Retinal pigment epithelial cell (primary cell): ENCODE measurements at places on chromosomes 3 and 15.
A peak's percentile ranks its signal among the peaks of the same experiment; 100 is the strongest.

DNA sequence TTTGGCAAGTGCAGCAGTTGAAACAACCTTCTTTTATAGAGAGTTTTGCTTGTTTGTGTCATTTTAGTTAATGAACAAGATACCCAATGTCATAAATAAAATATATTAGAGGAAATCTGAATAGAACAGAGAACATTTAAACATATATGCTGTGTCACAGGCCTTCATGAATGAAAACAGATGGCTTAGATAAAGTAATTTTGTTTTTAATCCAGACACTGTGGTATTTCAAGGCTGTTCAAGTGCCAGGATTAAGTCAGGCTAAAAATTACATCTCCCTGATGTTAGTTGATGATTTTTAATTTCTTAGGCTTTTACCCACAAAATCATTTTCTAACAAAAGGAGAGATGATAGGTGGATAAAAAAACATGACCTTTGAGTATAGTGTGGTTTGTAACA, 4.9 kb upstream of the ACKR4 start:
- DNase-seq = no peak

DNA sequence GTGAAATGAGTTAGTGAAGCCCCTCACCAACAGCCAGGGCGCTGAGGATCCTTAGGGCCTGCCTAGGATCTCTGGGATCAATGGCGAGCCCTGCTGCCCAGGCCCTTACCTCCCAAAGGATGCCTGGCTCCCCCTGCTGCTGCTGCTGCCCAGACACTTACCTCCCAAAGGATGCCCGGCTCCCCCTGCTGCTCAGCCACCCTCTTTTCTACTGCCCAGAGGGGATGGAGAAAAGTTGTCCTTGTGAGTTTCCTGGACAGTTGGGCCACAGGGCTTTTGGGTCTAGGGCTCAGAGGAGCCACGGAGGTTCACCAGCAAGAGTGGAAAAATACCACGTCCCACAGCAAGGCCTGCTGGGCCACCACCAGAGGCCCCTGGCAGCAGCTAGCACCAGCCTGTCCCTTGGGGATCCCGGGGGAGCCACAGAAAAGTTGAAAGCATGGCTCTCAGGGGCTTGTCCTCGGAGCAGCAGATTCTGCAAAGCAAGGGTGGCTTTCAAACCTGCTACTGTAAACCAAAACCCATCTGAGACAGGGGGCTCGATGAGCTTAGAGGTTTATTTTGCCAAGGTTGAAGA, 59.4 kb downstream of the SLC6A6 start:
- no peak for DNase-seq

- DNase-seq = peak; percentile 70
These were observed 2.2 kb upstream of the THRB start for GRCh38 chr3:24496529-24497482.

DNA sequence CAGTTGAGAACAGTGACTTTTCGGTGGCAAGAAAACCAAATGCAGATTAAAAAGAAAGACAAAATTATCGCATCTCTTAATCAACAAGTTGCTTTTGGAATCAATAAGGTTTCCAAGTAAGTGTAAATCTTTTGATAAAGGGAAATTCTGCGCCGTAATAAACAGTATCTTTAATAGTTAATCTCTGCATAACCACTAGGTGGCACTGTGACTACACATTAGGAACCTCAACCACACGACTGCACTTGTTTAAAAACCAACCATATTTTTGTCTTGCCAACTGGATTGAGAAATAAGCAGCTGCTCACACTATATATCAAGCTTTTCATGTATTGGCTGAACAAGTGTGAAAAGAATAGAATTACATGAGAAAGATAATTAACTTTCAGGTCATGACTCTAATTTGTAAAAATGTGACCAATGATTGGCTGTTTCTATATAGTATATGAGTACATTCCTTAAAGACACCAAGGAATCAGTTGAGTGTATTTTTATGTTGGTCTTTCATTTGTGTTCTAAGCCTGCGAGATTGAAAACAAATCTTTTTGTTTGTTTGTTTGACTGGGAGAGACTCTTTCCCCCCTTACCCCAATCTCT, 72.7 kb downstream of the DZIP3 start:
- DNase-seq = peak; percentile 33

- DNase-seq = no peak
These were observed 178.8 kb downstream of the TNIK start for GRCh38 chr3:171281256-171281992.

- DNase-seq = no peak
These were observed 7.1 kb upstream of the HCN4 start for GRCh38 chr15:73375755-73376305.

DNA sequence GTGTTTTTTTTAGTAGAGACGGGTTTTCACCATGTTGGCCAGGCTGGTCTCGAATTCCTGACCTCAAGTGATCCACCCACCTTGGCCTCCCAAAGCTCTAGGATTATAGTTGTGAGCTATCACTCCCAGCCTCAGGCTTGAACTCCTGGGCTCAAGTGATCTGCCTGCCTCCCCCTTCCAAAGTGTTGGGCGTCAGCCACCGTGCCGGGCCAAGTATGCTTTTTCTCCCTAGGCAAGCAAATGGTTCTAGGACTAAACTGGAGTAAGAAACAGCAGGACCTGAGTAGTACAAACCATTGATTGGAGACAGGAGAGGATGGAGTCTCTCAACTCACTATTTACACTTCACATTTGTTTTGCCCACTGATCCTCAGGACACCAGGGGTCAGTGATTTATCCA, 4.6 kb upstream of the PTPN9 start:
- no peak for DNase-seq

DNA sequence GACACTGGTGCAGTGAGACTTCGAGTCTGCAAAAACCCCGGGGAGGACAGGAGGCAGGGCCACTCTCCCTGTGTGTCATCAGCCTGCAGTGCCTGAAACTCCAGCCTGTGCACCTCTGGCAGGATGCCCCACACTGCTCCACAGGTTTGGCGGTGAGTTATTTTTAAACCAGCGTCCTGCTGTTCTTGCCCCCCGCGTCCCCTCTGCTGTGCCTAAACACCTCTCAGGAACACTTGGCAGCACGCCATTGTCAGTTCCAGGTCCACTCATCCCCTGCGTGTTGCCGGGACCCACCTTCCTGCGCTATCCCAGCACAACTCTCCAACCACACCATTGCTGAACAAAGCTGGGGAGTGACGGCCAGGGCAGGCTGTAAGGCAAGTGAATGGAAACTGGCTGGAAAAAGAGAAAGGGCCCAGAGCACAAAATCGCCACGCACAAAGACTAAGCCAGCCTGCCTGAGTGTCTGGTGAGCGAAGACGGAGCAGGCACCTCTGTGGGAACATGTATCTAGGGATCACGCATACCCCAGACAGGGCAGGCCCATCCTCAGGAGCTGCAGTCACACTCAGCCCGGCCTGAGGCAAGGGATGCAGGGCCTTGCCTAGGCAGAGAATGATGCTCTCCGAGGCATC, 3.1 kb upstream of the PLA2G4F start:
- no peak for DNase-seq

GRCh38 chr15:66070220-66070934, 183.2 kb downstream of the MEGF11 start:
- no peak for DNase-seq

DNA sequence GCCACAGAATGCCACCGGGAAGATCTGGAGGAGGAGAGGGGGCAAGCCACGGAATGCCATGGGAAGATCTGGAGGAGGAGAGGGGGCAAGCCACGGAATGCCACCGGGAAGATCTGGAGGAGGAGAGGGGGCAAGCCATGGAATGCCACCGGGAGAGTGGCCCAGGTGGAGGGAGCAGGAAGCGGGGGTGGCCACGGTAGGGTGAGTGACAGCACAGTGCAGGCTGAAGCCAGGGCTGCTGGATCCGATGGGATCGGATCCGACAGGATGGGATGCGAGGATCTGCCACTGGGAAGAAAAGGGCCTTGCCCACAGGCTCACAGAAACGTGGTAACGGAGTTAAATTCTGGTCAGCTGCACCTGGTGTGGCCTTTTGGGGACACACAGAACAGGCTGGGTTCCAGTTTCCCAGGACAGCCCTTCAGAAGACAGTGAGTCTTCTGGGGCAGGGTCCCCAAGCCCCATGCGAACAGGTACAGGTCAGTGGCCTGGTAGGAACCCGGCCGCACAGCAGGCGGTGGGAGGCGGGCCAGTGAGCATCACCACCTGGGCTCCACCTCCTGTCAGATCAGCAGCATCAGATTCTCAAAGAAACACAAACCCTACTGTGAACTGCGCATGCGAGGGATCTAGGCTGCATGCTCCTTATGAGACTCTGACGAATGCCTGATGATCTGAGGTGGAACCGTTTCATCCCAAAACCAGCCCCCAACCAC, 58.8 kb downstream of the XXYLT1 start:
- no peak for DNase-seq

GRCh38 chr3:115861166-115861733, 237.9 kb downstream of the GAP43 start:
- DNase-seq = no peak

DNA sequence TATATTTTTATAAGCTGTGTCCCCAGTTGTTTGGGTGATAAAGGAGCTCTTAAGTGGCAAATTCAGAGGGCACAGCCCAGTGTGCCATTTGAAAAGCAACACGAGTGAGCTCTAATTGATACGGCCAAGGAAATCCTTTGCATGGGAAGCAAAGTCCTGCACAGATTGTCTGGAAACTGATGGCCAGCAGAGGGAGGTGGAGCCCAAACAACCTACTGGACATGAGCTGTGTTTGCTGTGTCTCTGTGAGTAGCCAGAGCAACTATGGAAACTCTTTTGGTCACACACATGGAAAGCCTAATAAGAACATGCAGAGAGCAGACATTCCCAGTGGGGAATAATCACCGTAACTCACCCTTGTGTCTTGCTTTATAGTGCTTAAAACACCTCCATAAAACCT, 24.4 kb downstream of the ONECUT1 start:
- DNase-seq = no peak

DNA sequence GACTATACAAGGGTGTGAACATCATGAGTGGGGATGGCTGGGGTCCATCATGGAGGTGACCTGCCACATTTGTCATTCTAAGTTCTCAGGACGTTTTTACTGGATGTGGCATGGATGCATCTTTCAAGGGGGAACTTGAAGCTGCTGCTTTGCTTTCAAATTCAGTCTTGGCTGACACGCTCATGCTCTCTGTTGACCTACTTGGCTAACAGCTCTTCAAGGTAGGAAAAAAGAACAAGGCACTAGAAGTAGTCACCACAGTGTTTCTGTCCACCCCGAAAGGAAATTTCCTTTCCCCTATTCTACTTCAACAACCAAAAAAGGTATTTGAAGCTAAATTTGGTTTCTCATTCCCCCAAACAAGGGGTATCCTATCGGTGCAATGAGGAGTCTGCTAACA, 15.0 kb downstream of the STIMATE start:
- no peak for DNase-seq

DNA sequence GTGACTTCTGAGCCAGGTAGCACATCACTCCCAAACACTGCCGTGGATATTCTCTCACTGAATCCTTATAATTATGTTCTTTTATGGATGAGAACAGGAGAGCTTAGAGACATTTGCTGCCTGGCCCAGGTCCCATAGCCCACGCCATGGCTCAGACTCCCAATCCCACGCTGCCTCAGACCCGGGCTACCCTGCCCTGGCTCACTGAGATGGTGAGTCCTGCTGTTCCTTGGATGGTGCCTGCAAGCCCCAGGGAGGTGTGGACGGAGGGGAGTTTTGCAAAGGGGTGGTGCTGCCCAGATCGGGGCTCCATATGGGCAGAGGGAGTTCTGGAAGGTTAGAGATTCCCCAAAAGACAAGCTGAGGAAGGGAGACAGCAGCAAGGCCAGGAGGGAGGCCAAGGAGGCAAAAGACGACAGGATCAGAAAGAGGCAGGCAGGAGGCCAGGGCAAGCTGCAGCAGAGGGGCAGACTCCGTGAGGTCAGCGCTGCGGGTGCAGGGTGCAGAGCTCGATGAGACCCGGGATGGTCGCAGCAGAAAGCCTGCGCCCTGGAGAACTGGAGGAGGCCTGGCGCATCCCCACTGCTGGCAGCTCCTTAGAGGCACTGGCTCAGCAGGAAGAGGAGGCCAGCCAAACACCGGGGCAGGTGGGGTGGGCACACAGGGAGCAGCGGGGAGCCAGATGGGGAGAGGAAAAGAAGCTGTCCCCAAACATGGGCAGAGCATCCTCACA, 95.7 kb upstream of the ALDH1A3 start:
- DNase-seq = no peak

- DNase-seq = peak; percentile 37
These were observed 763 bp downstream of the GOLGB1 start for GRCh38 chr3:121748680-121749275.

GRCh38 chr15:76963596-76963995, 31.3 kb upstream of the PSTPIP1 start:
- DNase-seq = no peak

- DNase-seq = no peak
These were observed 49.9 kb upstream of the IL12A start for GRCh38 chr3:159938714-159939113.

DNA sequence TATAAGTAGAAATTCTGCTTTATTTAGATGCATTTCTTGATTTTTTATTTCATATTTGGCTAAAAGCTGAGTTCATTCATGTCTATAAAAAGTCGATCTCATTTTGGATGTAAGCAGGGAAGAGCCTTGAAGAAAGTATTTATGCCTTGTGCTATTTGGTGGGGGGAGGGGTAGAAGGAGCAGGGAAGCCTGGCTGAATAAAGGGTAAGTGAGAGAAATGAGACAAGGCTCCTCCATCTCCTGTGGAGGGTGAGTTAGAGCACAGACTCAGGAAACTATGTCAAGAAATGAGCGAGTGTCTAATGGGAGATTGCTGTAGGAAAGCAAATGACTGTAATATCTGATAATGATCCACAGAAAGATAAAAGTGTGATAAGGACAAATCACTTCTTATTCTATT, 121.8 kb upstream of the ATP11B start:
- no peak for DNase-seq

GRCh38 chr3:153855772-153856171, 265.4 kb upstream of the ARHGEF26 start:
- no peak for DNase-seq

GRCh38 chr3:190579514-190580137, 65.7 kb downstream of the IL1RAP start:
- no peak for DNase-seq
